ENCODE measurements at places on chromosomes 2 and 18.
A peak's percentile ranks its signal among the peaks of the same experiment; 100 is the strongest.

DNA sequence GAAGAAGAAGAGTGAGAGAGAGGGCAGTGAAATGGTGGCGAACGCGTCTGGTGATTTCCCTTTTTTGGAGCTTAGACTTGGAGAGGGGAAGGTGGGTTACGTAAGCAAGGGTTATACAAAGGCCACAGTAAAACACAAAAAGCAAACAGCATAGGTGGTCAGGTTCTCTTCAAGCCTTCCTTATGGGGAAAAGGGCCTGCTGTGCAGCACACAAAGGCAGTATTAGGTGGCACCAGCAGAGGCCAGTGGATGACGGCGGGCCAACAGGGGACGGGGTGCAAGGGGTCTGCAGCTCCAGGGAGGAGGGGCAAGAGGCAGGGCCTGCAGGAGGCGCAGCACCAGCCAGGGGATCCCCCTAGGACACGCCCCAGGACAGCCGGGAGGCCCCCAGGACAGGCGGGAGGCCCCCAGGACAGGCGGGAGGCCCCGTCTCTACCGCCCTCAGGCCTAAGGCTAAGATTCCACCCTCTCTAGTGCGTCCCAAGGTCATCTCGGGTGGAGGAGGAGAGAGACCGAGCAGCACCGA, 32.6 kb upstream of the NPC1 start:
- no peak for DNase-seq

- DNase-seq: peak; percentile 24
Measured at GRCh38 chr2:37389989-37390765, 45.7 kb downstream of the QPCT start.

- no peak for DNase-seq
Measured at GRCh38 chr2:18066894-18067293, 188.4 kb downstream of the KCNS3 start.

DNA sequence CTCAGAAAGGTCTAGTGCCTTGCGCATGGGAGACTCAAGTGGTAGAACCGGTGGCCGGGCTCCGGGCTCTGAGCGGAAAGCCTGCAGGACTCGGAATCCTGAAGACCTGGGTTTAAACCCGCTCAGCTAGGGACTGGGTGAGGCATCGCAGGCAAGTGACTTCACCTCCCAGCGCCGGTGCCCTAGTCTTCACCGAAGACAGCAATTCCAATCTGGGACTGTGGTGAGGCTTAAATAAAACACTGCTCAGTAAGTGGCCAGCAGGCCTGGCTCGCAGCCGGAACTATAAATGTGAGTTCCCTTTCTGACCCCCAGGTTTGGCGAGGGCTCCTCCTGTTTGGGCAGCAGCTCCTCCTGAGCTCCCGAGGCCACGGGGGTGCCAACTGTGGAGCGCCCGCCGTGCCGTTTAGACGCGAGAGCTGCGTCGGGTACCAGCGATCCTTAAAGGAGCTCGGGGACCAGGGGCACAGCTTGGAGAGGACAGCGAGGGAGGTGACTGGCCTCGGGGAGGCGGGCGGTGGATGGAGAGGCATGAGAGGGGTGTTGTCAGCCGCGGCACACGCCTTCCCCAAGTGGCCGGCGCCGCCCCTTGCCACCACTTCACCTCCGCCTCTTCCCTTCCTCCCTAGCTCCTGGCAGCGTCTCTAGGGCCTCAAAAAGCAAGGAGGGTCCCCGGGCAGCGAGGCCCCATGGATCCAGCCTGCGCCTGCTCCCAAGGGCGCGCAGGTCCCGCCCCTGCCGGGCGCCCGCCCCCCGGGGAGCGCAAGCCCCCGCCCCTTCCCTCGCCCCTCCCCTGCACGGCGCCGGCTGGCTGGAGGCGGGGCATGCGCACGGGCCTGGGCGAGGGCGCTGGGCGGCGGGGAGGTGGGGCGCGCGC, 757 bp upstream of the MTCL1 start:
- DNase-seq: peak; percentile 92

DNA sequence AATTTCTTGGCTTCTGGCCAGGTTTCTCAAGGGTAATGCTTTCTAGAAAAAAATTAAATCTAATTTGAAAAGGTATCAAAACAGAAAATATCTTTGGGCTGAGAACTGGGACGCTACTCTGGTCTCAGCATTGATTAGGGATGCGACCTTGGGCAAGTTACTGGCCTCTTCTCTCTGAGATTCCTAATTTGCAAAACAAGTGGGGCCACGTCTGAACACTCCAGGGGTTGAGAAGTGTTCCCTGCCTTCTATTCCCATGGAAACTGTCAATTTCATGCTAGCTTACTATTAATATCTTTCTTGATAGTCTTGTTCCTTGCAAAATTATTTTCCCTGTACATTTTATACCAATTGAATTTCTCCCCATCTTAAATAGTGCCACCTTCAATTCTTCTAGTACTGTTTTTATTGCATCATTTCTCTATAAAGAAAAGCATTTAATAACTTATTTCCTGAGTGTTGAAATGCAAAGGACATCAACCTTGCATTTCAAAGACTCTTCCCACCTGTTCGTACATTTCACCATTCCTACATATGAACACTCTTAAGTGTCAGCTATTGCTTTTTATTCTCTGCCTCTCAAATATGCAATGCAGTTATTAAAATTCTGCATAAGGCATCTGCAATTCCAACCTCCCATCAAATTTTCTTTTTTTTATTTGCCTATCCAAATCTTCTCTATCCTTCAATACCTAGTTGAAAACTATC, 118.3 kb upstream of the DSEL start:
- no peak for DNase-seq

DNA sequence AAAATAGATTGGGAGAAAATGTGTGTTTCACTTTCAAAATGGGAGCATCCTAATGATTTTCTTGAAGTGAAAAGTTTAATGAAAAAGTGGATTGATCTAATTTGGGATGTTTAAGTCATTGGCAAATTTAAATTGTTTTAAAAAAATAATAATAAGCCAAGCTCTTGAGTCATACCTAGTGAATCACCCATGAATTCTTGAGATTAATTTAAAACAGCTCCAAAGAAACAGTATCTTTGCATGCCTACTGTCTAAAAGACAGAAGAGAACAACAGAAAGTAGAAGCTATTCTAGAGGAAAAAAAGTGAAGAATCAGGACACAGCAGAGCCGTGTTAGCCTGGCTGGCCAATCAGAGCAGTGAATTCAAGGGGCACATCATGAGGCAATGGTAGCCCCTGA, 7.7 kb downstream of the ACVR1C start:
- DNase-seq: no peak

GRCh38 chr2:144137272-144137671, 382.6 kb downstream of the ZEB2 start:
- no peak for DNase-seq
